NCI-H1694 treated with DMSO at 0.1 percent for 48 hours (cell line): ENCODE measurements at places on chromosomes 3 and 15.

DNA sequence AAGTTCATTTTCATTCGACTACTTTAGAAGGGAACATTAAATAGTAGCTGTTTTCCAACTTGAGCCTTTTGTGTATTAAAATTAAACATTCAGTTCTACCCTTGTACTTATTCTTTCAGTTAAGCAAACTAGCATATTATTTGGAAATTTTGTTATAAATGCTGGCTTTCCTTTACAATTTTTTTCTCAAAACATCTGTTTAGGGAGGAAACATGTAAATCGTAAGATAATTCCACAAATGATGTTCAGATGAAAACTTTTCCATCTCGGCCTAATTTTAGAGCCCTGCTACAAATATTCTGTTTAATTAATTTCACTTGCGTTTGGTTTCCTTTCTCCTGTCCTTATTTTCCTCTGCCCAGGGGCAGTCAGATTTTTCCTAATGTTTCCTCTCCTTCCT, 476.2 kb upstream of the RGMA start:
- no peak for DNase-seq

- no peak for DNase-seq
Measured at GRCh38 chr3:150740733-150741496, 22.1 kb downstream of the SIAH2 start.

GRCh38 chr3:43914269-43914668, 223.5 kb downstream of the ABHD5 start:
- no peak for DNase-seq

DNA sequence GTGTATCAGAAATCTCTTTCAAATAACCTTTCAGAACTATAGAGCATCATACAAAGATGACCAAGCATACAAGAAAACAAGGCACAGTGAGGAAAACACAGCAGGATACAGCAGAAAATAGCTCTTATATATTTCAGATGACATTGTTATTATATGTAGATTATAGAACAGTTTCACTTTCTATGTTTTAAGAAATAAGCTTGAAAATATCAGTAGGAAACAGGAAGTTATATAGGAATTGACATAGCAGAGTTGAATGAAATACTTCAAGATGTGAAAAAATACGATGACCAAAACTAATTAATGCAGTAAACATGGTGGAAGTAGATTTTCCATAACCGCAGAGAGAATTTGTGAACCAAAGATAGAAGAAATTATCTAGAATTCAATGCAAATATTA, 75.2 kb downstream of the LYSMD4 start:
- DNase-seq = no peak
